Uterus (tissue), 4 donors: ENCODE measurements at places on chromosomes 7 and 10. TPM values are rescaled to one million over a fixed set of nuclear protein-coding genes. Genes with fewer than 3 reads are reported as not detected.
A peak's percentile ranks its signal among the peaks of the same experiment; 100 is the strongest.

DNA sequence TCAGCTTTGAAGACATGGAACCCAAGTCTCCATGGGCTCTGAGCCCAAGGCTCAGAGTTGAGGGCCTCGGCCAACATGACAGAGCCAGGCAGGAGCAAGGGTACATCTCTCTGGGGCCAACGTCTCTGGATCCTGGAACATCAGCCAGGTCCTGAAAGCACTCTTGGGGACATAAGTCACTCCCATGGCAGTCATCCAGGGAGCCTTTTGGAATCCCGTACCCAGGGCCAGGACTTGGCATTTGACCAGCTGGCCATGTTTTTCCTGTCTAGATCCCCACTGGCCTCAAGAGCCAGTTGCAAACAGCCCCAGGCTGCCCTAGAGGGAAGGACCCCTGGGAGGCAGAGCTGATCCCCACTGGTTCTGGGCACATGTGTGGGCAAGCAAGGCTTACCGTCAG is 4.3 kb upstream of the CXCL12 start:
- peak; percentile 37 for DNase-seq

GRCh38 chr10:69747179-69747578 is 54.5 kb upstream of the COL13A1 start:
- DNase-seq: no peak

- no peak for DNase-seq
These were observed 170.2 kb upstream of the GLI3 start for GRCh38 chr7:42407021-42407710.

GRCh38 chr10:128480601-128481000 is 354.4 kb upstream of the MKI67 start:
- no peak for DNase-seq

DNA sequence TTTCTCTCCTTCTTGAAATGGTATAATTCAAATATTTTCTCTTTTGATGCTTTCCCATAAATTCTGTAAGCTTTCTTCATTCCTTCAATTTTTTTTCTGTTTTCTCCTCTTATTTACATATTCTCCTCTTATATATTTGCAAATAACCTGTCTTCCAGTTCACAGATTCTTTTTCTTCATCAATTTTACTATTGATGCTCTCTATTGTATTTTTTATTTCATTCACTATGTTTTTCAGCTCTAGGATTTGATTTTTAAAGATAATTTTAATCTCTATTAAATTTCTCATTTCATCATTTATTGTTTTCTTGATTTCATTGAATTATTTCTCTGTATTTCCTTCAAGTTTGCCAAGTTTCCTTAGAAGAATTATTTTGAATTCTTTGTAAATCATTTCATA is 54.0 kb upstream of the PRPS1L1 start:
- no peak for DNase-seq

DNA sequence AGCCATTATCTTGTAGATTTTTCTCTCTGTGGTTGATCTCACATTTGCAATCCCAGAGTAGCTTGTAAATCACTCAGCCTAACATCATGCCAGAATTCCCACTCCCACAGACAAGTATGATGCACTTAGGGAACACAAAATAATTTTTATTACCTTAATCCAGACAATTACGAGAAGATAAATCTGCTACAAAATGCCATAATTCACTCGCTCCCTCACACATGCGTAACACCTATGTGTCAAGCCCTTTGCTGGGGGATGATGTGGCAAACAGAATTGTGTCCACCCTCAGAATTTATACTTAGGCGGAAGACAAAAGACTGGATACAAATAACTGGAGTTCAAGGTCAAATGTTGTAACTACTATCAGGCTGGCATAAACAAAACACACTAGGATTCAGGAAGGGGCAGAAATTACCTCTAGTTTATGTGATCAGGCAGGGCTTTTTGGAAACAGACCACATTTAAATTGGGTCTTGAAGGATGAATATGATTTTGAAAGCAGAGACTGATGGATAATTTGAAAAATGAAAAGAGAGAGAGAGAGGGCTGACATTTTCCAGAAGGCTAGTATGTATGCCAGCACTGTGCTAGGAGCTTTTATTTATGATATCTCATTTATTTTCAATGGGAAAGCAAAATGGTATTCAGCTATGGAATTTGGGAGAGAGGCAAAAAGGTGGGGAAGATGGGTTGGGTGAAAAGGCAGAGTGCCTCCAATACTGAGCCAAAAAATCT is 69.8 kb downstream of the DOCK4 start:
- DNase-seq: peak; percentile 39

DNA sequence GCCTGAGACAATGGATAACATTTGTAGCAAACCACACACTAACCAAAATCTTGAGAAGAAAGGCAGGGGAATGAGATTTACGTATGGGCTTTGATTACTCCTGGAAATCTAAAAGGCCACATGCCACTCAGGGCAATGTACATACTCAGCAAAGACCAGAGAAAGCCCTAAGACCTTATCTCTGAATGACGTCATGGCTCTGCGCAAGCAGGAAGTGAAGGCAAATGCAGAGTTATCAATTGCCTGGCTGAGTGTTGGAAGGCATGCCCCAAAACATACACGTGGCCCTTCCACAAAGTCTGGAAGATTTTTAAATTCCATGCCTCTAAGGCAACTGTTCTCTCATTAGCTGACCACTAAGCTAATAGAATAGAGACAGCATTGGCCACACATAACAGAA is 90.9 kb upstream of the NRBF2 start:
- no peak for DNase-seq

DNA sequence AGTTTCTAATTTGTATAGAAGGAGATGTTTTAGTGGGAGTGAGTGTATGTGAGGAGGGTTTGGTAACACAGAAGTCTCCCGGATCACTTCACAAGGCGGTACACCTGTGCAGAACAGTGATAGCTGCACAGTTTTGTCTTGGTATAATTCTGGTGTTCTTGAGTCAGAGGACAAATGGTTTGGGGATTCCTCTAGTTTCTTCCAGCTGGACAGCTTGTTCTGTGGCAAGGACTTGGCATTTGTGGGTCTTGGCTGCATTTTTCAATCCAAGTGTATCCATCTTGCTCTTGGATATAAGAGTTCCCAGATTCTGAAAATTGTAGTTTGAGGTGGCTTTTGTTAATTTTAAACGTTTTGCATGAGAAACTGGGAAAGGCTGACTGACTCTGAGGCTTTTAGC is 135.7 kb downstream of the AHR start:
- no peak for DNase-seq

DNA sequence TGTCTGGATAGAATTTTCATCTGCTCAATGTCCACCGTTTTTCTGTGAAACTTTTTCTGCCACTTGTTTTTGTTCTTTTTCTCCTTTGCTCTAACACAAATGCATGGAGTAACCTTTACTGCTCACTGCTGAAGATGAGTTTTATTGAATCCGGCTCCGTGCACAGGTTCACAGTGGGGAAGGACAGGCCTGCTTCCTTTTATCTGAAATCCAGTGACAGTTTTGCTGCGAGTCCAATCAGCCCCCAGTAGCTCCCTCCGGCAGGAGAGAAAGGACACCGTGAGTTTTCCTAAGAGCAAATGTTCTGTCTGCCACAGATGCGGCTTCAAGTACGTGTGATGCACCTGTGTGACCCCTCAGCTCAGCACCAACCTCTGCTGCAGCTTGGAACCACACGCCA is 246.8 kb downstream of the MAD1L1 start:
- DNase-seq: no peak

DNA sequence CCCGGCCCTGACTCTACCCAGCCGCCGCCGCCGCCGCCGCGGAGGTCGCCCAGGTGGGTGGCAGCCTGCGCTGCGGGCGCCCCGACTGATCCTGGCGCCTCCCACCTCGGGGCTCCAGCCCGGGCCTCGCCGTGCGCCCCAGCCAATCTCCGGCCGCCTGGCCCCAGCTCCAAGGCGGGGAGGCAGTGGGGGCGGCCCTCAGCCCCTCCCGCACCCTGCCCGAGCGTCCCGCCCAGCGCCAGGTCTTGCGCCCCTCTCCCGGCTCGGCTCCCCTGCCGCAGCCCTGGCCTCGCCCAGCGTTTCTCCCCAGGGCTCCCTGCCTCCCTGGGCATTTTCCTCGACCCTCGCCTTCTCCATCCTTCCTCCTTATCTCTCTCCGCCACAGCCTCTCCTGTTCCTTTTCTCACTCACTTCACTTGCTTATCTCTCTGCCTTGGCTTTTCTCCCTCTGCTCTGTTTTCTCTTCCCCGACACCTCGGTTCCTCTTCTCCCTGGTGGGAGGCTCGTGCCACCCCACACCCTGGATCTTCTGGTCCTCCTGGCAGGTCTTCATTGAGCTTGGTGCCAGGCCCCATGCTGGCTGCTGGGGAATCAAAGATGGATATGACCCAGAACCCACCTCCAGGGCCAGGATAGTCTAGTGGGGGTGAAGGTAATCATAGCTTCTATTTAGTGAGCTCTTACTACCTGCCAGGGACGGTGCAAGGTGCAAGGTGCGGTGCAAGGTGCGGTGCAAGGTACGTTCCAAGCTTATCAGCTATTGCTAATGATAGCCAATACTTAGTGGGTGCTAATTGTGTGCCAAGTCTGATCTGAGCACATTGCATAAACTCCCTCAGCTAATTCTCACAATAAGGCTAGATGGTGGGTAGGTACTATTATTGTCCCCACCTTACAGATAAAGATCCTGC is at the start of gene SFRP5:
Gene SFRP5 (minus strand): TSS at position 87 of the 911 bp plus-strand sequence. CDS start 166 bp downstream, outside the sequence.
- no peak for DNase-seq

GRCh38 chr10:1712314-1712713 is 25.0 kb downstream of the ADARB2 start:
- DNase-seq: no peak

DNA sequence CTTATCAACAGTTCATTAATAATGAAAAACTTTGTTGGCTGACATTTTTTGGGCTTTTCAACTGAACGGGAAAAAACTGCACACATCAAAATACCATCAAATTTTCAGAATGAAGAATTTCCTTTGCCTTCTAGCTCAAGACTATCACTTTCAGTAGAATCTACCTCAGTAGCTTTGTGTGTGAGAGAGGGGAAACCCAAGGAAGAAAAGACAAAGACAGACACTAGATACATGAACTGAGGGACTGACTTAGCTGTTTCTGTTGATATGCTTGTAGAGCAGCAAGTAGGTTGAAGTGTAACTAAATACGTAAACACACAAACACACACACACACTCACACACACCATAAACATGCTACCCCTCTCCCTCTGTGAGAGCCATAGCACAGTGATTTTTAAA is 257.1 kb downstream of the CDK14 start:
- no peak for DNase-seq

GRCh38 chr7:33044986-33045385 is 17.6 kb downstream of the NT5C3A start:
- DNase-seq: no peak

DNA sequence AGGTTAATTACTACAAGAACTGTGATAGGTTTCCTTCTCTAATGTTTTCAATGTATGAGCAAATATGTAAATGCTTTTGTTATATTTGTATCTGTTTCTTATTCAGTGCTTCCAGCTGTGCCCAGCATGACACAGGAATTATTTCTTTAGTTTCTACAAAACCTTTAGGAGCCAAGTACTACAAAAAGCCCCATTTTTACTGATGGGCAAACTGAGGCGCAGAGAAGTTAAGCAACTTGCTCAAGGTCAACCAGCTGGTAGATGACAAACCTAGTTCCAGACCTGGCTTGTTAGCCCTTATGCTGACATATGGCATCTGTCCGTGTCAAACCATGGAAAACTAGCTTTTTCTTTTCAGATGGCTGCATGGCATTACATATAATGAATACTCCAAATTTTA is 134.6 kb downstream of the JAZF1 start:
- DNase-seq: no peak

GRCh38 chr7:24334627-24335026 is 50.6 kb downstream of the NPY start:
- no peak for DNase-seq

- no peak for DNase-seq
These were observed 75.9 kb downstream of the RGS10 start for GRCh38 chr10:119466655-119467054.

- DNase-seq: no peak
These were observed 87.0 kb upstream of the LRRN3 start for GRCh38 chr7:111003883-111004282.

DNA sequence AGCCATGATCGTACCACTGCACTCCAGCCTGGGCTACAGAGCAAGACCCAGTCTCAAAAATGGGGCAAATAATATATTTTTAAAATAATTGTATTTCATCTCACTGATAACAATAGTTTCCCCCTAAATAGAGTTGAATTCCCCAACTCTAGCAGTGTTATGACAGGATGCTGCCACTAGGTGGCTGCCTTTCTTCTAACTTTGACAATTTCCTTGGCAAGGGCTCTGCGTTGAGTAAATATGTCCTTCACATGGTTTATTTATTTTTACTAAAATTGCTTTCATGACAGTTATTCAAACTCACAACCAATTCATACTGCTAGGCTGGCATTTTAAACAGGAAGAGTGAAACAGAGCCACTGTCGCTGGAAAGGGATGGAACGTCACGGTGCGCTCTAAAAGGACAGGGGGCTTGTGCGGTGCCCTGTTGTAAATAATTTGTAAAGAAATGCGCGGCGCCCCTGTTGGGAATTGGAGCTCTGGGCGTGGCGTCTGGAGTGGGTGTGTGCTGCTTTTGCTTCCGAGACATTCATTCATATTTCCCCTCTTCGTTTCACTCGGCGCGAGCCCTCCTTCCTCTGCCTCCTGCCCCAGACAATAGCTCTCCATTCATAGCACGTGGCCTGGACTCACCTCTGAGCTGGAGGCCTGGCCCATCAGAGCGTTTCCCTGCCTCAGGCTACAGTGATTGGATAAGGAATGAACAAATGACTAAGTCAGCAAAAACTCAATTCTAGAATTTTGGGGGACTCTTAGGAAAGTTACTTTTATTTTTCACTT is 20.5 kb upstream of the PITRM1 start:
- peak; percentile 54 for DNase-seq

DNA sequence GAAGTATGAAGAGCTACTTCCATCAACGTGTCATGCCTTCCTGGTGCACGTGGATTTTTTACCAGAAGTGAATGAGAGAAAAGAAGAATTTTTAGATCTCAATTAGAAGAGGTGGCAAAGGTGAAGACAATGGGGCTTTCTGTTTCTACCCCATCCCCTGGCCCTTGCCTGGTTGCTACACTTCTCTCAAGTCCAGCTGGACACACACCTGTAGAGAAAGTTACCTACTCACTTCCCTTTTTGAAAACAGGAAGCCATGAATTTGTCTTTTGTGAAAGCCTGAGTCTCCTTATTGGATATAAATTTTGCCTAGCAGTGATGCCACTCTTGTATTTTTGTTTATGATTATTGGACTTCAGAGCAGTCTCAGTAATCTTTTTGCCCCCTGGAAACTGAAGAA is 142.9 kb upstream of the AKR1E2 start:
- no peak for DNase-seq

DNA sequence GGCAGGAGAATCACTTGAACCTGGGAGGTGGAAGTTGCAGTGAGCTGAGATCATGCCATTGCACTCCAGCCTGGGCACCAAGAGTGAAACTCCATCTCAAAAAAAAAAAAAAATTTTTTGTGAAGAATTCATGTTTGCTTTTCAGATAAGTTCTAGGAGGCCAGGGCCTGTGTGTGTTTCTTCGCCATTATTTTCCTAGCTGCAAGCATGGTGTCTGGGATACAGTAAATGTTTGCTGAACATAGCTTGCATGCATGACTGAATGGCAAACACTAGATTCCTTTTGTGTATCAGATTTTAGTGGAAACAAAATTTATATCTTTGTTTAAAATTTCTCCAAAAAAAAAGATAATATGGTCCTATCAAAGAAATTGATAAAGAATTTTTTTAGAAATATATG is 9.7 kb upstream of the MACC1 start:
- DNase-seq: no peak

GRCh38 chr7:75914169-75914654 is 743 bp upstream of the POR start:
- peak; percentile 29 for DNase-seq

The CXCL12 gene
- 44.8 TPM for total RNA-seq

The FAM25C gene
- not detected for total RNA-seq

The CRYGN gene
- total RNA-seq: not detected

The INHBA gene
- total RNA-seq: 14.7 TPM

The LIPN gene
- not detected for total RNA-seq

The CPA4 gene
- total RNA-seq: not detected

The GPR146 gene
- total RNA-seq: 40.8 TPM
